Pulmonary artery endothelial cell (primary cell): ENCODE measurements at places on chromosomes 12 and 14.

- no peak for DNase-seq
Measured at GRCh38 chr14:23040100-23040499, 1.9 kb upstream of the PSMB11 start.

DNA sequence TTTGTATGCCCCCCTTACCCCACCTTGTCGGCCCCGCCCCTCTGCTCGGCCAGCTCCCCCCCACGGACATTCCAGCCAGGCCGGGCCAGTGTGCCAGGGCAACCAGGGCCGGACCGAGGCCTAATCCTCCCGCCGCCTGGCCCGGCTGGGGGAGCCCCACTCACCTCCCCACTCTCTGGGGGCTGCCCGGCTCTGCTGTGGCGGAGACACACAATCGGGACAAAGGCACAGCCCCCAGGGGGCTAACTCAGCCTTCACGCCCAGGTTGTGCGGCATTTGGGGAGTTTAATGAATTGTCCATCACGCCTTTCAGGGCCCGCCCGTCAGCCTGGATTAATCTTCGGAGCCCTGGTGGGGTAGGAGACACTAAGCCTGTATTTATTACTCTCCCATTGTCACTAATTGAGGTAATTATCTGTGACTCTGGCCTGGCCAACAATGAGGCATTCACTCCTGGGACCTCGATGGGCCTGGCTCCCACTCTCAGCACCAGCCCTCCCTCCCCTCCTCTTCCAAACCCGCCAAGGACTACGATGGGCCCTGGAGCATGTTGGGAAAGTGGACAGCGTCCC, 8.7 kb downstream of the WNT1 start:
- DNase-seq: no peak

DNA sequence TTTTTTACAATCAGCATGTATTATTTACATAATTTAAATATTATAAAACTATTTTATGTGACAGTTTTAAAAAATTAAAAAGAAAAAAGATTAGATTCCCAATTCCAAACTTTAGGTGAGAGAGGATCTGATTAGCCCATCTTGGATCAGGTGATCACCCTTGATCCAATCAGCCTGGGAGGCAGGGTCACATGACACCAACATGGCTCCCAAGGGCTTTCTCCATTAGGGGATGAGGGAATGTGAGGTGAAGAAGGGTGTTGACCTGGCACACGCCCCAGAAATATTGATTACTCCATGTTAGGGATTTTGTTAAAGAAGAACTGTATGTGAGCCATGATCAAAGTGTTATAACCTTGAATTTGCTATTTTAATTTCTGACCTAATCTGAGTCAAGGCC, 225.4 kb downstream of the RBM19 start:
- DNase-seq: no peak

DNA sequence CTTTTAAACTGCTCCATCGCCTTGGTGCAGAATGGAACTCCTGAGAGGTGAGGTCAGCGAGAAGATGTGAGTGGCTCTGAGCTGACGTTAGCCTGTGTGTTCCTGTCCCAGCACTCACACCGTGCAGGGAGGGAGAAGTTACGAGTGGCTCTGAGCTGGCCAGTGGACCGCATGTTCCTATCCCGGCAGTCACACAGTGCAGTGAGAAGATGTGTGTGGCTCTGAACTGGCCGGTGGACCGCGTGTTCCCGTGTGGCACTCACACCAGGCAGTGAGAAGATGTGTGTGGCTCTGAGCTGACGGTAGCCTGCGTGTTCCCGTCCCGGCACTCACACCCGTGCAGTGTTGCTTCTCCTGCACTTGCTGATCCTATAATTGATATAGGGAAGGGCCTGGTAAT, 59.9 kb downstream of the VCPKMT start:
- DNase-seq: no peak

DNA sequence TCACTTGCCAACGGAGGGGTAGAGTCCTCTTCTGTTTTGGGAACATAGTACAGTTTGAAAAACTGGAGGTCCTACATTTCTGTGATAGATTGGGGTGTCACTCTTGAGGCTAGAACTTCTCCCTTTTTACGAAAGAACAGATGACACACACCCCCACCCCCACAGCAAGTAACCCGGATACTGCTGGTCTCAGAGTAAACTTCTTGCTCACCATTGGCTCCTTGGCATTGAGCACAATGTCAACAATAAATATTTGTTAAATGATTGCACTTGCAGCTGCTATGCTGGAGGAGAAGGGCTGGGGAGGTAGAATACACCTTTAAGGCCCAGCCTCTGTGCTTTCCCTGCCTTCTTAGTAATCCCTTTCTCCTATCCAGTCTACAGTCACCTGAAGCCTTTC, 149.8 kb downstream of the TGFB3 start:
- DNase-seq: no peak

DNA sequence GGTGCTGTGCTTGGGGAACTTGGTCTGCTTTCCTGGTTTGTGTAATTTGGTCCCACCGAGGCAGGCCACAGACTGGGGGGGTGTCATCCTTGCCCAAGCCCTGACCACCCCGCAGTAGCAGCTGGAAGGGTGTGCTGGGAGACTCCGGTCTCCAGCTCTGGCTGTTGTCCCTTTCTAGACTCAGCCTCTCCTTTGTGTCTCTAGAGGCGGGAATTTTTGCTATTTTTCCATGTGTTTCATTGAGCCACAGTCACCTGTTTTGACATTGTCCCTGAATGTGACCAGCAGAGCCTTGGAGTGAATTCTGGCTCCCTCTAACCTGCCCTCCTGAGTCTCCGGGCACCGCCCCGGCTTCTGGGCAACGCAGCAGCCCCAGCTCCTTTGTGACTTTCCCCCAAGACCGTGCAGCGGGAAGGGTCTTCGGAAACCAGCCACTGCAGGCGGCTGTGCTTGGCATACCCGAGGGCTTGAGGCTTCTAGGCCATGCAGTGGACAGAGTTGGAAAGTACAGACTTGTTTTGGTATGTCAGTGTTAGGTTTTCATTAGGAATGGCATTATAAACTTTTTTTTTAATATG, 98.6 kb downstream of the TNFAIP2 start:
- DNase-seq: no peak

- no peak for DNase-seq
Measured at GRCh38 chr14:93962701-93963601, 13.4 kb downstream of the ASB2 start.

DNA sequence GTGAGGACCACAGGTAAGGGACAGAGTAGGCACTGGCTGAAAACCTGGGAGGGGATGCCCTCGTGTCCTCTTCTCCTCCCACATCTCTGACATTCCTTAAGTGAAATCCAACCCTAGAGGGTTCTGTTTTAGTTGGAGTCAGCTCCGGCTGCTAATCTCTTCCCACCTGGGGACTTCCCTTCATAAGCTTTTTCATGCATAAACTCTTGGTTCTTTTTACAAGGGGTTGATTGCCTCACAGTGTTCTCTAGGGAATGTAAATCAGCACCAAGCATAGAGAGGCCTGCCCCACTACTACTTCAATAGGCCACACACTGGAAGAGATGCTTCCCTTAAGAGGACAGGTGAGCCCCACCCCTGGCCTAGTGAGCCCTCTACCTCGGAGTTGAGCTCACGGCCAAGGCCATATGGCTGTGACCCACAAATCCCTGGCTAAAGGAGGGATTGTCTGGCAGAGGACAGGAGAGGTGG, 3.2 kb upstream of the SYNDIG1L start:
- no peak for DNase-seq

DNA sequence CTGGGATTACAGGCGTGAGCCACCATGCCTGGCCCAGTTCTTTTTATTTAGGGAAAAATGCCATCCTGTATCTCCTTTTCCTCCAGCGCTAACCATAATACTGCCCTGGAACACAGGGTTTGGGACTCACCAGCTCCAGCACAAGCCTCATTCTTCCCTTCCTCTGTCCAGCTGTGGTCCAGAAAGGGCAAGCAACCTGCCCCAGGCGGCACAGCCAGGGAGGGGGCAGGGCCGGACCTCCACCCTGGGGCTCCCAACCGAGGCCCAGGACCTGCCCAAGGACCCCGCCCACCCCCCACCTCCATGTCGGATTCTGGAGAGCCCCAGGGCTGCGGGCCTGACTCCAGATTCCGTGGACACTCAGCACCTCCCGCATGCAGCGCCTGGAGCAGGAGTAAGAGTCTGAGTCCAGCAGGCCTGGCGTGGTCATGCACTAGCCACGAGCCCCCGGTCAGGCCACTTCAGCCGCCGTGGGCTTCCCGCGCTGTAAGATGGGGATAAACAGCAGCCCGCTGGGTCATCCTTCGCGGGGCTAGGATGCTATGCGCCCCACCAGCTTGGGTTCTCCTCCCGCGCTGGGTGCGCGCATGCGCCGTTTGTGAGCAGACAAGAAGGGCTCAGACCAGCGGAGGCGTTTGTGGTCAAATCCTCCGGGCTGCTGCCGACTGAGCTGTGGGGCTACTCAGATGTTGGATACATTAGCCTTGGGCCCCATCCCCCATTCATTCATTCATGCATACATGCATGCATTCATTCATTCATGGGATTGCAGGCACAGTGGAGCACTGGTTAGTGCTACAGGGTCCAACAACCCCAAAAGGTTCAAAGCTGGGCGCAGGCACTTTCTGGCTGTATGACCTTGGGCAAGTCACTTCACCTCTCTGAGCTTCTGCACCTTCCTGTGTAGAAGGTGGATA, 16.3 kb downstream of the TMEM119 start:
- no peak for DNase-seq

GRCh38 chr12:77679686-77680085, 151.0 kb upstream of the NAV3 start:
- no peak for DNase-seq

GRCh38 chr14:61954306-61954705, 192.1 kb downstream of the SNAPC1 start:
- no peak for DNase-seq

- DNase-seq: no peak
Measured at GRCh38 chr14:75252254-75252837, 26.3 kb upstream of the FOS start.

DNA sequence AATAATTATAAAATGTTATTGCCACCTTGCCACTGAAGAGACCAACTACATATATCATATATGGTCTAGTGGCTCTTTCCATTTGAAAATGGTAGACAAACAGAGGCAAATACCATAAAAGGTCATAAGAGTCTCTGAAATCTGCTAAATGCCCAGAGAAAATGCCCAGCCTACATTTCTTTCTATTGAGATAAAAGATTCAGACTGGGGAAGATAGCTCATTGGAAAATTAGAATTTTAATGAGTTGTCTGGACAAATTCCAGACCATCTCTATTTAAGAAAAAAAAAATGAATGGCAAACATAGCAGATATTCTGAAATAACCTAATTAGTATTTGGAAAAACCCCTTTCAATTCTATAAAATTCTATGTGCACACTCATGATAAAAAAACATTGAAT, 79.9 kb upstream of the BBS10 start:
- no peak for DNase-seq

GRCh38 chr14:95221531-95221930, 64.2 kb upstream of the DICER1 start:
- DNase-seq: no peak

DNA sequence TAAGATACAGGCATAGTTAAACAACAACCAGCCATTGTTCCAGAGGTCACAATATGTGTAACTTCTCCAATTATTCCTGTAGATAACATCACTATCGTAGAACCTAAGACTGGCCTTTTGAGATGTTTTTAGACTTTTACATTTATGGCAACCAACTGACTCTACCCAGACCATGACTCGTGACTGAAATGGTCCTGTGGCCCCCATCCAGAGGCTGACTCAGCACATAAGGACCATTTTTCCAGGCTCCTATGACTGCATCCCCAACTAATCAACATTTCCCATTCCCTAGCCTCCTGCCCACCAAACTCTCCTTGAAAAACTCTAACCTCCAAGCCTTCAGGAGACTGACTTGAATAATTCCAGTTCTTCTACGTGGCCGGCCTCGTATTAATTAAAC, 52.6 kb upstream of the NID2 start:
- DNase-seq: no peak

DNA sequence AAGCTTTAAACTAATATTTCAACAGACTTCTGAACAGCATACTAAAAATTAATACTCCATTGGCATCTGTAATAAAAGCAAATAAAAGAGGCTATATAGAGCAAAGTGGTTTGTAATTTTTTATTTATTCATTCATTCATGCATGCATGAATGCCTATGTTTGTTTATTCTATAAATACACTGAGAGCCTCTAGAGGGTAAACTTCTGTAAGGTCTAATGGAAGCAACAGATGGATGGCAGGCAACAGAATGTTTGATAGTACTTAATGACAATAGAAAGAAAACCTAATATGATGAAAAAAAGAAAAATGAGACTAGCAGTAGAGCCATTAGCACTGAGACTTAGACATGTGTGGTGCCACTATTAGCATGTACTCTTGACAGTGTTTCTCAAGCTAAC, 253.1 kb downstream of the CCDC91 start:
- no peak for DNase-seq

- no peak for DNase-seq
Measured at GRCh38 chr12:2575245-2575644, 219.5 kb upstream of the FKBP4 start.

GRCh38 chr12:131552492-131552863, 158.4 kb upstream of the SFSWAP start:
- DNase-seq: no peak

GRCh38 chr14:54349713-54350112, 47.1 kb upstream of the CDKN3 start:
- DNase-seq: no peak

GRCh38 chr12:8629486-8630033, 16.9 kb upstream of the AICDA start:
- no peak for DNase-seq

DNA sequence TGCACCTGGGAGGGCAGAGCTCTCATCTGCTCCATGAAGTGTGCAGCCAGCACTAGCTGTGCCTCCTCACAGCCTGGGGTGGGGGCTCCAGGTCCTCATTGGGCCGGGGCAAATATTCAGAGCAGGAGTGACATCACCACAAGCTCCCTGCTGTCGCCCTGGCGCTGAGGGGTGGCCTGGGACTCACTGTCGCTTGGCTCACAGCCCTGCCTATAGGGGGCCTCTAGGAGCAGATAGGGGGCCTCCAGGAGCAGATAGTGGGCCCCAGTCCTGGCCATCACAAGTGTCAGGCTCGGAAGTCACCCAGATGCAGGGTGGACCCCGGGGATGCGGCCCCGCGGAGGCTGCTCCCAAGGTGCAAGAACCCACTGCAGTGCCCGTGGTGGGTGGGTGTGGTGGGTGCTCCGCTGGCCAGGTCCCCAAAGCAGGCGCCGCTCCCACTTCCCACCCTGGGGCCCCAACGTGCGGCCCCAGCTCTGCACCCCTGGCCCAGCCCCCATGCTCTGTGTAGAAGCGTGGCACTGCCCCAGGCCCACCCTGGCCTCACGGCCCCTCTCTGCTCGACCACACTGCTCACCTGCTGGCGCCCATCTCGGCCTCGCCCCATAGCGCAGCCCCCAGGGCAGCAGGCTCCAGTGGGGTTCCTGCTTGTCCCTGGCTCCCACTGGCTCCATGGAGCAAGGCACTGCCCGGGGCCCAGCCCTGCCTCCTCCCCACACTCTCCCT, 18.0 kb downstream of the SYNJ2BP start:
- no peak for DNase-seq

GRCh38 chr12:7448099-7448498, 4.1 kb upstream of the CD163L1 start:
- DNase-seq: no peak

DNA sequence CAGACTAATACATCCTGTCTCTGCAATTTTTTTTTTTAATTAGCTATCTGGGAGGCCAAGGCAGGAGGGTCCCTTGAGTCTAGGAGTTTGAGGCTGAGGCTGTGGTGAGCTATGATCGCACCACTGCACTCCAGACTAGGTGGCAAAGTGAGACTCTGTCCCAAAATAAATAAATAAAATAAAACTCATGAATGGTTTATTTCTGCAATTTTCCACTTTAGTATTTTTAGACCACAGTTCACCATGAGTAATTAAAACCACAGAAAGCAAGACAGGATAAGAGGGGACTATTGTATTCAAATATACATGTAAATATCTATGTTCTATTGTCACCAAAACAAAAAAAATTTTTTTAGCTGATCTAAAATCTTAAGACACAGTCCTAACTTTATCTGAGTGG, 17.8 kb downstream of the TAOK3 start:
- DNase-seq: no peak
